ENCODE measurements at places on chromosomes 11 and 22. TPM values are rescaled to one million over a fixed set of nuclear protein-coding genes. Genes with fewer than 3 reads are reported as not detected.

The SLC5A1 gene
- total RNA-seq, result 0.42 TPM

The CBLIF gene
- not detected for total RNA-seq

DNA sequence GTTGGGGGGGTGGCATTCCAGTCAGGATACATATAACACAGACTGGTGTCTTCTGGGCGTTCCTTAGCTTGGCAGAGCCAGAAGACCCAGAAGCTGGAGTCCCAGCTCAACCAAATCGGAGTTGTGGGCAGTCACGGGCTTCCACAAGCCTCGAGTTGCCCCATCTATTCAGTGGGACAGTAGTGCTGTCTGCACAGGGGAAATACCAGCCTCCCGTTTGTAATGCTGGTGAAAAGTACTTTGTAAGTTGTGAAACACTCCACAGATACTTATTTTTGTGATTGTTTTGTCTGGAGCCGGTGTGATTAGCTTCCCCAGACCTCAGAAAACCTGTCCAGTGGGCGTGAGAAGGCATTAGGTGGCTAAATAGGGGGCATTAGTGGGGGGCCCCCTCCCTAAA, 13.6 kb downstream of the DGKZ start:
- DNase-seq, result no peak

GRCh38 chr11:21771097-21771496, 421.8 kb upstream of the ANO5 start:
- no peak for DNase-seq

GRCh38 chr11:1163321-1163910, 5.7 kb downstream of the MUC5AC start:
- DNase-seq, result no peak

DNA sequence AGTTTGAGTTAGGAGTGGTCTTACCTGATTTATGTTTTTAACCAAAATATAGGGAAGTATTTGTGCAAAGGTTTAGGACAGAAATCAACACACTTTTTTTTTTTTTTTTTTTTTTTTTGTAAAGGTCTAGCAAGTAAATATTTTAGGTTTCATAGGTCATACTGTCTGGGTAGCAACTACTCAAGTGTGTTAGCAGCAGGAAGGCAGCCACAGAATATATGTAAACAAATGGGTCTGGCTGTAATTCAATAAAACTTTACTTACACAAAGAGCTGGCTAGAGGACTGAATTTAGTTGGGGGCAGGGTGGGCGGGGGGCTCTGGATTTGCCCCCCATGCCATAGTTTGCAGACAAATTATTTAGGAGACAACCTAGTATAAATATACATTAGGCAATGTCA, 510.4 kb downstream of the NELL1 start:
- no peak for DNase-seq

The GPR137 gene
- total RNA-seq, result 34.1 TPM

DNA sequence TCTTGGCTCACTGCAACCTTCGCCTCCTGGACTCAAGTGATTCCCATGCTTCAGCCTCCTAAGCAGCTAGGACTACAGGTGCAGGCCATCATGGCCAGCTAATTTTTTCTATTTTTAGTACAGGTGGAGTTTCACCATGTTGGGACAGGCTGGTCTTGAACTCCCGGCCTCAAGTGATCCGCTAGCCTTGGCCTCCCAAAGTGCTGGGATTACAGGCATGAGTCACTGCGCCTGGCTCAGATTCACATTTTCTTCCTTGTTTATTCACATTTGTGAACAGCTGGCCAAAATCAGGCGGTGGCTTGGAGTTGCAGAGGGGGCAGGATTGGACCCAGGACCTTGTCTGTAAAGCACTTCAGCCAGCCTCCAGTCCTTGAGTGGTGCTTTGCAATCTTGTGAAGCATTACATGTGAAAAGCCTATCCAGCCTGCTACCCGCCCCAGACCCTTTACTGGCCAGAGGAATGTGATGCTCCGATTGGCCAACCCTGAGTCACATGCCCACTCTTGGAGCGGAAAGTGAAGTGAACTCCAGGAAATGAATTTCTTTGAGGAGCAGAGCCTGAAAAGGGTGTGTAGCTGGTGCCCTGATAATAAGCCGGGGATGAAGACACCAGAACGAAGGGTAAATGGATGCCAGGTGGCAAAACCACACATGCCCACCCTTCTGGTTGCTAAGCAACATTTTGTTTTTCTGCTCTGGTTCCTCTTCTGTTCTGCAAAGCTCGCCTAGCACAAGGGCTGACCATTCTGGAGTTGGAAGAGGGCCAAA, 62.6 kb upstream of the PTPRJ start:
- peak; percentile 97 for DNase-seq

DNA sequence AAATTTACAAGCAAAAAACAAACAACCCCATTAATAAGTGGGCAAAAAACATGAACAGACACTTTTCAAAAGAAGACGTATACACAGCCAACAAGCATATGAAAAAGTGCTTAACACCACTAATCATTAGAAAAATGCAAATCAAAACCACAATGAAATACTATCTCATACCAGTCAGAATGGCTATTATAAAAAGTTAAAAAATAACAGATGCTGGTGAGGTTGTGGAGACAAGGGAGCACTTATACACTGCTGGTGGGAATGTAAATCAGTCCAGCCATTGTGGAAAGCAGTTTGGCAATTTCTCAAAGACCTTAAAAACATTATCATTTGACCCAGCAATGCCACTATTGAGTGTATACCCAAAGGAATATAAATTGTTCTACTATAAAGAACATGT, 72.3 kb downstream of the BBOX1 start:
- no peak for DNase-seq

GRCh38 chr22:32843300-32843699, 41.8 kb downstream of the TIMP3 start:
- DNase-seq, result no peak

GRCh38 chr11:108170184-108170583, 48.8 kb downstream of the ACAT1 start:
- DNase-seq, result no peak

The OR5P2 gene
- total RNA-seq, result 2.3 TPM

The KCNE3 gene
- total RNA-seq, result 21.2 TPM

The LGALS12 gene
- total RNA-seq, result 0.20 TPM

DNA sequence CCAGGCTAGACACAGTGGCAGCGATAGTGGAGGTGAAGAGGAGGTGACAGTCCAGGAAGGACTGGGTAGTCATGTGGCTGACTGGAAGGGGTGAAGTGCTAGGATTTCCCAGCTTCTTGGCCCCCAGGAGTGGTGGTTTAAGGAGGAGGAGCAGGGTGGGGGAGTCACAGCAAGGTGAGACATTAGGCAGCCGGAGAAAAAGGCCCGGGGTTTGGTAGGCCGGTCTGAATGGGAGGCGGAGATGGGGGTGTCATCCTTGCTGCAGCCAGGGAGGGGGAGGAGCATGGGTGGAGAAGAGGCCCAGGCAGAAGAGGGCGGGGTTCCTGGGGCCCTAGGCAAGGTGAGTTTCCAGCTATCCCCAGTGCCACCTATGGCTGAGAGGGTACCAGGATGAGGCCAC, 6.1 kb downstream of the SIPA1 start:
- no peak for DNase-seq

GRCh38 chr11:74671520-74672196, 59.6 kb downstream of the CHRDL2 start:
- no peak for DNase-seq

The TRPC6 gene
- total RNA-seq, result 11.0 TPM

GRCh38 chr11:132988411-132988810, 543.9 kb downstream of the OPCML start:
- DNase-seq, result no peak

The RTN4RL2 gene
- 2.5 TPM for total RNA-seq

DNA sequence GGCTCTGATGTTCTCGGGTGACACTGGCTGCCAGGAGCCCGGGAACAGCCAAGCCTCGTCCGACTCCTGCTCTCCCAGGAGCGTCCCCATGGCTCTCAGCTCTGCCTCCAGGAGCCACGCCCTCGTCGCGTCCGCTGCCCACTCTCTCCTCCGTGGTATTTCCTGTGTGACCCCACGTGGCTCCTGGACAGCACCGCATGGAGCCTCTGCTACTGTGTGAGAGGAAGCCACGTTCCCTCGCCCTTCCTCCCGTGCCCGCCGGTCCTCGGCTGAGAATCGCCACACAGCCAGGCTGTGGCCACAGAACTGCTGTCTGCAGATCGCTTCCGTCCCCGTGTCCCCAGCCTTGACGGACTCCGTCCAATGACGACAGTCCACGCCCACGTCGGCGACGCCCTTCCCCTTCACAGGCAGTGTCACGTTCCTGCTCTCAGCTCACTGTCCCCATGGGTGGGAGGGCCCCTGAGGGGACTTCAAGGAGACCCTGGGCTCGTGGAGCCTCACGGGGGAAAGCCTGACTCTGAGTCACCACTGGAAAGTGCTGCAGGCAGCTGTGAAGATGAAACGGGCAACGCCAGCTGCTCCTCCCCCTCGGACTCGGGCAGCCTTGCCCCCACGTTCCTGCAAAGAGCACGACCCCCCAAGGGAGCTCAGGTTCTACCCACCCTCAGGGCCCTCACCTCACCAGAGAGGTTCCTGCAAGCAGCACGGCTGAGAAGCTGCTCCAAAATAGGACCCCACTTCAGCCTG, 458.5 kb downstream of the BRD1 start:
- peak; percentile 34 for DNase-seq

DNA sequence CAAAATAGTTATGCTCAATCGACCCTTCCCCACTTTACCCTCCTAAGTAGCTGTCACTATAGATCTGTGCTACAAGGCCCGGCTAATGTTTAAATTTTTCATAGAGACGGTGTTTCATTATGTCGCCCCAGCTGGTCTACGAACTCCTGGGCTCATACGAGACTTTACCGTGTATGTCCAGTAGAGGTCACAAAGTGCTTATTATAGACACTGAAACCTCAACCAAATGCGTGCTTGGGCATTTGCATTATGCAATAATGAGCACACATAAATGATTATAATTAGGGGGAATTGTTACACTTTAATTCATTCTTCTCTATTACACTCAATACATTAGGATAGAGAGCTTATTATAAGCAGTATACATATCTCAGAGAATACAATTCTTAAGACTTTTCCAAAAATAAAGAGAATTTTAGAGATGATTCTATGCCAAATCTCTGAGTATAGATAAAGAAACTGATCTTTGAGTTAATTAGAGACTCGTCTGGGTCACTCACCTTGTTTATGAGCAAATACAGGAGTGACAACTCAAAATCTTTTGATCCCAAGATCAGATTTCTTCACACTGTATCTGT, 12.5 kb upstream of the MRPL16 start:
- peak; percentile 51 for DNase-seq

GRCh38 chr22:50601669-50602337, 1.2 kb downstream of the MAPK8IP2 start:
- DNase-seq, result no peak

DNA sequence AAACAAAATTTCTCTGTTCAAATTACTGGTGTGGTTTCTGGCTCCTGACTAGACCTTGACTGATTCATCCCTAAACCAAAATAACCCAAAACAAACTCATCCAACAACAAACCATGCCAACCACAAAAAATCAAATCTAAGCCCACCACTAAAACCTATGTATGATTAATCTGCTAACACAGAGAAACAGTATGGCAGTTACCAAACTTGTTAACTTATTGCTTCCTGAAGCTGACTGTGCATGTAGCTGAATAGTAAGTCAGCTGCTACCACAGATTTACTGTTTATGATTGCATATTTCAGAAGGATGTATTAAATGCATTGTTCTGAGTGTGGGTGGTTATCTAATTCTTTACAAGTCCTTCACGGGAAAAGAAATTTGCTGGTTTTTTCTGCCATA, 231.1 kb downstream of the SWAP70 start:
- no peak for DNase-seq

All from left lung (tissue), 14 donors.